ENCODE measurements at places on chromosomes 11 and 22. TPM values are rescaled to one million over a fixed set of nuclear protein-coding genes. Genes with fewer than 3 reads are reported as not detected.

LDLRAD3 gene
- 28.9 TPM for total RNA-seq

CAPN5 gene
- 2.4 TPM for total RNA-seq

DEPDC7 gene
- total RNA-seq, result 6.5 TPM

RASSF7 gene
- 1.7 TPM for total RNA-seq

DAGLA gene
- 1.4 TPM for total RNA-seq

PAX6 gene
- 5.5 TPM for total RNA-seq

OR52E8 gene
- 1.9 TPM for total RNA-seq

ANKK1 gene
- 0.48 TPM for total RNA-seq

LINC01488 gene
- 0.96 TPM for total RNA-seq

ACER3 gene
- total RNA-seq, result 16.1 TPM

SPON1 gene
- 328 TPM for total RNA-seq

SLCO2B1 gene
- total RNA-seq, result 45.3 TPM

CAPN1 gene
- 59.5 TPM for total RNA-seq

PPARA gene
- total RNA-seq, result 34.9 TPM

OR52H1 gene
- 1.7 TPM for total RNA-seq

ABCG4 gene
- total RNA-seq, result 0.96 TPM

LRRC74B gene
- total RNA-seq, result 0.24 TPM

MS4A14 gene
- 2.4 TPM for total RNA-seq

RNF169 gene
- 31.8 TPM for total RNA-seq

RAG1 gene
- 5.1 TPM for total RNA-seq

SAA2 gene
- total RNA-seq, result 22.1 TPM

OR51B5 gene
- 17.1 TPM for total RNA-seq

CNGA4 gene
- total RNA-seq, result not detected

TMEM191B gene
- 0.24 TPM for total RNA-seq

PLAAT2 gene
- not detected for total RNA-seq

FXYD6 gene
- 48.2 TPM for total RNA-seq

TBX10 gene
- not detected for total RNA-seq

GAS2 gene
- total RNA-seq, result 7.7 TPM

TRPM5 gene
- total RNA-seq, result not detected

XPNPEP3 gene
- total RNA-seq, result 5.8 TPM

OR4S1 gene
- not detected for total RNA-seq

OR51E1 gene
- total RNA-seq, result 2.4 TPM

PAAF1 gene
- 12.5 TPM for total RNA-seq

SMC1B gene
- total RNA-seq, result 0.72 TPM

CRYBB2 gene
- total RNA-seq, result not detected

CHST1 gene
- 3.1 TPM for total RNA-seq

BTBD18 gene
- total RNA-seq, result 3.1 TPM

CHRM1 gene
- 2.4 TPM for total RNA-seq

NARS2 gene
- total RNA-seq, result 31.8 TPM

SLC6A5 gene
- total RNA-seq, result 2.2 TPM
